ENCODE measurements at places on chromosomes 16 and 17.

DNA sequence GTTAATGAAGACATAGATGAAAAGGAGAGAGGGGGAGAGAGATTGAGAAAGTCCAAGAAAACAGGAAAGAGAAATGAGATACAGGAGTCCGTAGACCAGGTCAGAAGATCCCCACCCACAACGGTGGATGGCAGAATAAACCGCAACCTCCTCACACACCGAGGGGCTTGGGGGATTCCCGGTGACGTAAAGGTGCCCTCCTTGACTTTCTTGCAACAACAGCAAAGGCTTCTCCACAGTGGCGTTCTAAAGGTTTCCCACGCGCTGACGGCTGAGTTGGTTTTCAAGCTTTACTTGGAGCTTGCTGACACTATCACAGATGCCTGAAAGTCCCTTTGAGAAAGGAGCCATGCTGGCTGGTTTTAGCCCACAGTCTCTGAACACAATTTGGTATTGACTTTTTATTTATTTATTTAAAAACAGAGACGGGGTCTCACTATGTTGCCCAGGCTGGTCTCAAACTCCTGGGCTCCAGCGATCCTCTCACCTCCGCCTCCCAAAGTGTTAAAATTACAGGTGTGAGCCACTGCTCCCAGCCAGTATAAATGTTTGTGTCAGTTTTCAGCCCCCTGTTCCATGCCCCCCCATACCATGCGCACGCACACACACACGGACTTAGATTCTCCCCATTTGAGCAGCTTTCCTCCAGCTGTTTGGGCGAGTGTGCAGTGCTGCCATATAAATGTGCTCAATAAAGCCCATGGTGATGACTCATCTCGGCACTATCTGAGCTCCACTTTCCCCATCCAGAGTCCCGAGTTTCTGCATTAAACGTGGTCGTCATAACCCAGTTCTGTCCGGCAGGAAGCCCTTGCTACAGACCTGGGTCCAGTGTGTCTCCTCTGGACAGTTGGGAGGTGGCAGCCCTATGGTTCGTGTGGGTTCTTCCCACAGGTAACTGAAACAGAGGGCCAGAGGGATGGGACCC, 33.0 kb upstream of the SEC14L1 start:
- no peak for DNase-seq

DNA sequence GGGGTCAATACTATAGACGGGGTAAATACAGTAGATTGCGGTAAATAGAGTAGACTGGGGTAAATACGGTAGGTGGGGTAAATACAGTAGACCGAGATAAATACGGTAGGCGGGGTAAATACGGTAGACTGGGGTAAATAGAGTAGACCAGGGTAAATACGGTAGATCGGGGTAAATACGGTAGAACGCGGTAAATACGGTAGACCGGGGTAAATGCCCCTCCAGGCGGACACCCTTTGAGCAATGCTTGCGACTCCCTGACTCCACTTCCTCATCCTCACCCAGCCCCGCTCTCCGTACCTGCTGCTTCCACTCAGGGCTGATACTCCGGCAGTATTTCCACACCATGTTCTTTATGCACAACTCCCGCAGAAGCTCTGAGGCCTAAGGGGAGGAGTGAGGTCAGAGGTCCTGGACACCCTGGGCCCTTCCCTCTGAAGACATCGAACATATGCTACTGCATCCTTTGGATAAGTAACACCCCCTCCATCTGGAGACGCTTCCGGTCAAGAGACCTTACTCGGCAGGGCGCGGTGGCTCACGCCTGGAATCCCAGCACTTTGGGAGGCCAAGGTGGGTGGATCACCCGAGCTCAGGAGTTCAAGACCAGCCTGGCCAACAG, 13.3 kb upstream of the CRK start:
- no peak for DNase-seq

DNA sequence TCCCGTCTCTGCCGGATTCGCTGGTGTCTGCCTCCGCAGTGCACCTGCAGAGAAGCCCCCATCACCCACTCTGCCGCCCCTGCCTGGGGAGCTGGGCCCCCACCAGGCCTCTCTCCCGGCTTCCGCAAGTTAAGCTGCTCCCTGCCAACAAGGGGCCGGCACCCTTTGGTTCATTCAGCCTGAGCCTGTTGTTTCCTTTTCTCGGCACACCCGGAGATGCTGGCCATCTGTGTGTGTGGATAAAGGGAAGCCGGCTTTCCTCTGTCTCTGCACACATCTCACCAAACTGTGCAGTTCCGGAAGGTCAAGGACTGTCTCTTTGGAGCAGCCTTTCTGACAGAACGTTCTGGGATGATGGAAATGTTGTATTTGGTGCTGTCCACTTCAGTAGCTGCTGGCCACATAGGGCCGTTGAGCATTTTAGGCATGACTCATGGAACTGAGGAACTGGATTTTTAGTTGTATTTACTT, 6.8 kb downstream of the MAPK8IP3 start:
- DNase-seq, result no peak

DNA sequence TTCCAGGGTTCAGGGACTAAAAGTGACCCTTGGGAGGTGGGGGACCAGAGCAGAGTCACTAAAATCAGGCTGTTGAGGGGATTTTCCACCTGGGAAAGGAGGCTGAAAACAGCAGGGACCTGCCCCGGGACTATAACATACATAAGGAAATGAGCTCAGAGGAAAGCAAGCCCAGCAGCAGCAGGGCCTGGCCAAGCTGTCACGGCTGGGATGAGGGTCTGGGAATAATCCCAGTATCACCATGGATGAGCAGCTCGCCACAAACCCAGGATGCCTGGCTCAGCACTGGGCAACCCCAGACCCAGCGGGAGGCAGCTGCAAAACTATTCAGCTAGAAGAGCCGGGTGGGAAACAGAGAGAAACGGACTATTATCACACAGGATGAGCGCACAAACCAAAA, 72.4 kb downstream of the RPH3AL start:
- DNase-seq, result no peak

- no peak for DNase-seq
Observed at GRCh38 chr17:8162997-8163977, 539 bp upstream of the VAMP2 start.

- DNase-seq, result no peak
Observed at GRCh38 chr17:37553401-37553966, 55.7 kb downstream of the SYNRG start.

GRCh38 chr17:58703137-58703915, 10.9 kb downstream of the RAD51C start:
- DNase-seq, result no peak

DNA sequence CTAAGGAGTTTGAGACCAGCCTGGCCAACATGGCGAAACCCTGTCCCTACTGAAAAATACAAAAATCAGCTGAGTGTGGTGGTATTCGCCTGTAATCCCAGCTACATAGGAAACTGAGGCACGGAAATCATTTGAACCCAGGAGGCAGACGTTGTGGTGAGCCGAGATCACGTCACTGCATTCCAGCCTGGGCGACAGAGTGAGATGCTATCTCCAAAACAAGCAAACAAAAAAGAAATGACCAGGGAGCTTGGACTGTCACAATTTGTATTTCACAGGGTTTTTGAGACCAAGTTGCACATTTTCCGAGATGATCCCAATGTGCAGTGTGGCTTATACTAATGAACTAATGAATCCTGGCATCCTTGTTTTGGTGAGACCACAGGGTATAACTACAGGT, 156.5 kb downstream of the SLC39A11 start:
- no peak for DNase-seq

GRCh38 chr16:7722761-7723160, 390.1 kb downstream of the RBFOX1 start:
- DNase-seq, result peak; percentile 30

GRCh38 chr16:11126399-11127054, 129.5 kb downstream of the SOCS1 start:
- no peak for DNase-seq

- DNase-seq, result no peak
Observed at GRCh38 chr17:75091855-75092327, 4.1 kb downstream of the SLC16A5 start.

- no peak for DNase-seq
Observed at GRCh38 chr17:77865112-77865611, 93.3 kb upstream of the TNRC6C start.

GRCh38 chr17:42985225-42985624, 4.9 kb downstream of the RUNDC1 start:
- no peak for DNase-seq

- no peak for DNase-seq
Observed at GRCh38 chr17:31074772-31075555, 19.8 kb upstream of the NF1 start.

- DNase-seq, result no peak
Observed at GRCh38 chr17:12584727-12585126, 81.0 kb upstream of the MYOCD start.

GRCh38 chr17:301681-302299, 50.8 kb downstream of the RPH3AL start:
- DNase-seq, result no peak

- DNase-seq, result no peak
Observed at GRCh38 chr17:70780031-70780430, 610.7 kb downstream of the KCNJ2 start.

GRCh38 chr17:72426948-72427760, 306.3 kb downstream of the SOX9 start:
- no peak for DNase-seq

GRCh38 chr17:81391936-81392908, 3.0 kb upstream of the BAHCC1 start:
- DNase-seq, result no peak

- DNase-seq, result no peak
Observed at GRCh38 chr17:38656959-38657823, 17.6 kb downstream of the EPOP start.

- DNase-seq, result no peak
Observed at GRCh38 chr17:35892091-35893035, 12.2 kb upstream of the CCL5 start.

- no peak for DNase-seq
Observed at GRCh38 chr17:74950207-74950606, 14.5 kb downstream of the OTOP3 start.

DNA sequence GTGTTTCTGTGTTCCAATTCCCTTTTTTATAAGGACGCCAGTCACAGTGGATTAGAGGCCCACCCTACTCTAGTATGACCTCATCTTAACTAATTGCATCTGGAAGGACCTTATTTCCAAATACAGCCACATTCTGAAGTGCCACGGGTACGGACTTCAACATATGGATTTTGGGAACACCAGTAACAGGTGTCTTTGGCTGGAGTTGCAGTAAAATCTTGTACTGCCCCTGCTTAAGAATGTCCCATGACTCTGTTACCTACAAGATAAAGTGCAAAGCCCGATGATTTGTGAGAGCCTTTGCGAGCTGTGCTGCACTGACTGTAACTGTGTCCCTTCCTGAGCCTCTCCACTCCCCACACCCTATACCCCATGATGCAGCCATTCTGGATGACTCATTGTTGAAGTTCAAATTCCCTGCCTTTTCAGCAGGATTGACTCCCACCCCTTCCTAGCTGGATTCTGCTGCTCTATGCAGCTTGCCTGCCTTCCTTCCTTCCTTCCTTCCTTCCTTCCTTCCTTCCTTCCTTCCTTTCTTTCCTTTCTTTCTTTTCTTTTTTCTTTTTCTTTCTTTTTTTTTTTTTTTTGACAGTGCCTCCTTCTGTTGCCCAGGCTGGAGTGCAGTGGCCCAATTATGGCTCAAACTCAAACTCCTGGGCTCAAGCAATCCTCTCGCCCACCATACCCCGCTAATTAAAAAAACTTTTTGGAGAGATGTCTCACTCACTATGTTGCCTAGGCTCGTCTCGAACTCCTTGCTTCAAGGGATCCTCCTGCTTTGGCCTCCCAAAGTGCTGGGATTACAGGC, 2.1 kb downstream of the HCRT start:
- DNase-seq, result no peak

DNA sequence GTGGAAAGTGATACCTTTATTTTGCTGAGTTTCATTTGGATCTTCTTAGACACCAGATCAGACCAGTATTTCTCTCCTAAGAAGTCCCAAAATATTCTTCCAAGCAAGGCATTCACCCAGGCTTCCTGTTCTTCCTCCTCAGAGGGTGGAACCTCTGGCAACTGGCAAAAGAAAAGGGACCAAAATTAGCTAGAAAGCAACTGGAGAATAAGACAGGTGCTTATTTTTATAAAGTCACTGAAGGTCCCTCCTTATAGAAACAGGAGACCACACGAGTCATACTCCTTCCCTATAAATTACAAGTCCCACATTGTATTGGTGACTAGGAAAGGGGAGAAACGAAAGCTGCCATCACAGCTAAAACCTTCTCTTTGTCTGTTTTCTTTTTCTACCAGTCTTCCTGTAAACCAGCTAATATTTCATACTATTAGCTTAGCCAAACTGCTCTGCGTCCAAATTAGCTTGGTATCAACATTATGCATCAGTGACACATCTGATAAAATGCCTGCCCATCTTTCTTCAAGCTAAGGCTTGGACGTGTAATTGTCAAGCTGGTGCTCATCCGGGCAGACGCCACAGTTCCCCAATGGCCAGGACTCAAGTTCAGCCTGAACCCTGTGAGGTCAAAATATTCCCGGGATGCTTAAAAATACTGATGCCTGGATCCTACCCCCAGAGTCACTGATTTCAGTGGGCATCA, 47.5 kb upstream of the ERN1 start:
- DNase-seq, result no peak

DNA sequence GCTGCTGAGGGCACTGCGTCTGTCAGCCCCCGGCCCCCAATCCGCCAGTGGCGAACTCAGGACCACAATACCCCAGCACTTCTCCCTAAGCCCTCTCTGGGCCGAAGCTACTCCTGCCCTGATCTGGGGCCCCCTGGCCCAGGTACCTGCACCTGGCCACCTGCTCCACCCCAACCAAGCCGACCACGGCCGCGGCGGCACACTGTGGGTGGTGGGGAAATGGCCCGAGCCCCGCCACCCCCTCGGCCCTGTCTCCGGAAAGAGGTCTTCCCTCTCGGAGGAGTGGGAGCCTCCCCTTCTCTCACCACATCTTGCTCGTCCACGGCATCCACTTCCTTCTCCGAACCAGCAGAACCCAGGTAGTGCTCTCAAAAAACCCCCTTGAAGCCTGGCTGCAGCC, 3.4 kb upstream of the FBRS start:
- DNase-seq, result no peak

- no peak for DNase-seq
Observed at GRCh38 chr17:63124958-63125357, 158.9 kb downstream of the TANC2 start.

GRCh38 chr17:78767806-78768205, 14.3 kb downstream of the CYTH1 start:
- DNase-seq, result no peak

DNA sequence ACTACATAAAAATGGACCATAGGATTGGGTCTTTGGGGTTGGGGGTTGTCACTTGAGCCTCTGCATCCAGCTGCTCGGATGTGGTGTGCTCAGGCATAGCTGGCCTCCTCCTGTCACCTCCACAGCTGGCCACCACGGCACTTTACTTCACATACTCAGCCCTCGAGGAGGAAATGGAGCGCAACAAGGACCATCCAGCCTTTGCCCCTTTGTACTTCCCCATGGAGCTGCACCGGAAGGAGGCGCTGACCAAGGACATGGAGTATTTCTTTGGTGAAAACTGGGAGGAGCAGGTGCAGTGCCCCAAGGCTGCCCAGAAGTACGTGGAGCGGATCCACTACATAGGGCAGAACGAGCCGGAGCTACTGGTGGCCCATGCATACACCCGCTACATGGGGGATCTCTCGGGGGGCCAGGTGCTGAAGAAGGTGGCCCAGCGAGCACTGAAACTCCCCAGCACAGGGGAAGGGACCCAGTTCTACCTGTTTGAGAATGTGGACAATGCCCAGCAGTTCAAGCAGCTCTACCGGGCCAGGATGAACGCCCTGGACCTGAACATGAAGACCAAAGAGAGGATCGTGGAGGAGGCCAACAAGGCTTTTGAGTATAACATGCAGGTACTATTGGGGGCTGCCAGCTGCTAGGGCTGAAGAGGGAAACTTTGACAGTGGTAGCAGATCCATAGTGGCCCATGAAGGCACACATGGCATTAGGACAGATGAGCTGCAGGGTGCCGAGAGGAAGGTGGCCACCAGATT, 30.8 kb downstream of the CDIP1 start:
- DNase-seq, result no peak

GRCh38 chr16:58022601-58023371, 2.8 kb upstream of the MMP15 start:
- peak; percentile 11 for DNase-seq
